ENCODE measurements at places on chromosomes 7 and 10.

DNA sequence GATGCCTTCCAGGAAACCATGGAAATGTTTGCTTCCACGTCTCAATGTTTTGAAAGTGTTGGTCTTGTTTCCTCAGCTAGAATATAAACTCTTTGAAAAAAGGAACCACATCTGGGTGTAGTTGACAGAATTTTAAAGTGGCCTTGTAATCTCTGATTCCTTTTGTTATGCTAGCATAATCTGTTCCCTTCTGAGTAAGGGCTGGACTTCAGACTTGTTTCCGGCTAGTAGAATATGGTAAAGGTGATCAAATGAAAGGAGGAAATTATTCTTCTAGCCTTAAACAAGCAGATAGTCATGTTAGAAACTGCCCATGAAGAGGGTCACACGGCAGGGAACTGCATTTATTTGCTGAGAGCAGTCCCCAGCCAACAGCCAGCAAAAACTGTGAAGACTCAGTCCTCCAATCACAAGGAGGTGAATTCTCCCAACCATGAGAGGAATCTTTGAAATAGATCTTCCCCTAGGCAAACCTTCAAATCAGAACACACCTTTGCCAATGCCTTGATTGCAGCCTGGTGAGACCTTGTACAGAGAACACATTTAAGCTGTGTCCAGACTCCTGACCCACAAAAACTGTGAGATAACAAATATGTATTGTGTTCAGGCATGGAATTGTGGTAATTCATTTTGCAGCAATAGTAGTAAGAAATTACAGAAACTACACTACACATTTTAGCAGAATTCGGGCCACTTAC, 316.9 kb upstream of the SP8 start:
- no peak for DNase-seq

DNA sequence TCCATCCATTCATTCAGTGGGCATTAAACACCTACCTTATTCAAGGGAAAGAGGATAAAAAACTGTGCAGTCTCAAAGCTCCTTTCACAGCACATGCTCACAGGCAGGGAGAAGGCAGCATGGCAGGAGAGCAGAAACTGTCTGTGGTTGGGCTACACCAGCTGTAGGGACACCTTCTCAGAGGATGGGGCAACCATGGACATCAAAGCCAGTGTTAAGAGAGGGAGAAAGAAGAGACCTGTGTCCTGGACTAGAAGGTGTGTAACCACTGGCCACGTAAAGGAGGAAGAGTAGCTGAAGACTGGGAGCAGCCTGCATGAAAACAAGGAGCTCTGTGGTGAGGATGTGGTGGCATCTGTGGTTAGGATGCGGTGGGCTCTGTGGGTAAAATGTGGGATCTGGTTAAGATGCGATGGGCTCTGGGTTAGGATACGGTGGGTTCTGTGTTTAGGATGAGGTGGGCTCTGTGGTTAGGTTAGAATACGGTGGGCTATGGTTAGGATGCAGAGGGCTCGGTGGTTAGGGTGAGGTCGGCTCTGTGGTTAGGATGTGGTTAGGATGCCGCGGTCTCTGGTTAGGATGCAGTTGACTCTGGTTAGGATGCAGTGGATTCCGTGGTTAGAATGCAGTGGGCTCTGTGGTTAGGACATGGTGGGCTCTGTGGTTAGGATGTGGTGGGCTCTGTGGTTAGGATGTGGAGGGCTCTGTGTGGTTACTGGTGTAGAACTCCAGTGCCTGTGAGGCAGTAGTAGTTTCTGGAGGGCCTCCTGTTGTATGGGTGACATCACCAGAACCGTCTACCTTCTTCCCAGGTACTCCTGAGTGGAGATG, 197.6 kb downstream of the WDR37 start:
- no peak for DNase-seq

- DNase-seq = no peak
Observed at GRCh38 chr7:20172736-20173334, 44.3 kb downstream of the MACC1 start.

- no peak for DNase-seq
Observed at GRCh38 chr10:118251791-118252190, 90.3 kb downstream of the FAM204A start.

GRCh38 chr7:116724560-116725231, 52.7 kb downstream of the MET start:
- no peak for DNase-seq

Data from activated T-cell treated with anti-CD3 and anti-CD28 coated beads for 1 hour (primary cell).